CD4-positive, alpha-beta T cell (primary cell): ENCODE measurements at places on chromosomes 6 and 20.

DNA sequence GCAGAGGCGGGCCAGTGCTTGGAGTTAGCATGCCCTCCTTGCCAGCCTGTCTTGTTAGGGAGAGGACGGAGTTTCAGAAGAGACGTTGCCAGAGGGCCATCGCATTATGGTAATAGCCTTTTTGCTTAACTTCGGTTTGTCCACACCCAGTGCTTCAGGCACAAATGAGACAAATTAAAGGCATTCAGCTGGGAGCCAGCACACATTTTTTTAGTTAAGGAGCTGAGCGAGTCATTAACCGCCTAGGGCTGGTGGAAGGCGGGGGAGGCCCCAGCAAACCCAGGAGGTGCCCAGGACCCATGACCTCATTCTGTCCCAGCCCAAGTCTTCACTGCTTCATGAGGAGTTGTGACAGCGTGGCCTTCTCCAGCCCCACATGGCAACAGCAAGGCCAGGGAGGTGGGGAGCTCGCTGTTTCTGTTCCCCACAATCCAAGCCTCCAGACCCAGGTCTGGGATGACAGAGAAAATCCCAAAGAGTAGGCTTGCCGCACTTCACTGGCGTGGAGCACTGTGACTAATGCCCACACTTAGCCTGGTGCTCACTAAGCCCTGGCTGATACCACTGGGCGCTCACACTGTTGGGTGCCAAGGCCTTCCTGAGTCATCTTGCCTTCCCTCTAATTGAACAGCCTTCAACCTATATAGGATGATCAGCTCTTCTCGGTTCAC is 237.1 kb downstream of the ANKRD60 start:
- DNase-seq: no peak

DNA sequence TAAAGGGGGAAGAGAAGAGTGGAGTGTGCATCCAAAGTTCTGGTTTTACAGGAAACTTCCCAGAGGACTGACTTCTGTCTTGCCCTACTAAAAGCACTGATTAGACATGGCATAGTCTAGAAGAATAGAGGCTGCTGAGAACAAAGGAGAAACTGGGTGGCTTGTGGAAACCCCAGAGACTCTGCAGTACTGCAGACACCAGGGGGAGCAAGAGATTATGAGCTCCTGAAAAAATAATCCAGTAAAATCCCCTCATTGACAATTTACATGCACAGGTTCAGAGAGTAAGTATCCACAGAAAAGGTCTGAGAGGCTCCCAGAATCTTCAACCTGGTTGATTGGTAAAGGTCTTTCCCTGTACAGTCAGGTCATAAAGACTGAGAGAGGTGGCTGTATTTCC is 48.7 kb upstream of the CLVS2 start:
- DNase-seq: no peak

DNA sequence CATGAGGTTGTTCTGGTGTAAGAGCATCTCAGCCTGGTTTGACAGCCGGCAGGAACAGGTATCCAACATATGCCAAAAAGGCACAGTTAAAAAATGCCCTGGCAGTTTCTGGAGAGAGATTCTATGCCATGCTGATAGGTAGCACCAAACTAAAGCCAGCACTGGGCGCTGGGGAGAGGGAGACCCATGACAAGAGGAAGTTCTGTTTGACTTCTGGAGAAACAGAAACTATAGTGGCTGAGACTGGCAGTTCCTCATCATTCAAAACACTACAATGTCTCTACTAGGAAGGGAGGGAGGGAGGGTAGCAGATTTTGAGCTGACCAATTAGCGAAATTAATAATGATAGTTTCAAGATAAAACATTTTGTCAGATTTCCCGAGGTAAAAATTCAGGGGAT is 174.1 kb downstream of the ADAT2 start:
- no peak for DNase-seq

- no peak for DNase-seq
These were observed 61.3 kb downstream of the BMP6 start for GRCh38 chr6:7787137-7787608.

- DNase-seq: no peak
These were observed 179.6 kb upstream of the CCN2 start for GRCh38 chr6:132130626-132131298.

GRCh38 chr20:25546048-25546447 is 39.3 kb downstream of the NINL start:
- DNase-seq: no peak

DNA sequence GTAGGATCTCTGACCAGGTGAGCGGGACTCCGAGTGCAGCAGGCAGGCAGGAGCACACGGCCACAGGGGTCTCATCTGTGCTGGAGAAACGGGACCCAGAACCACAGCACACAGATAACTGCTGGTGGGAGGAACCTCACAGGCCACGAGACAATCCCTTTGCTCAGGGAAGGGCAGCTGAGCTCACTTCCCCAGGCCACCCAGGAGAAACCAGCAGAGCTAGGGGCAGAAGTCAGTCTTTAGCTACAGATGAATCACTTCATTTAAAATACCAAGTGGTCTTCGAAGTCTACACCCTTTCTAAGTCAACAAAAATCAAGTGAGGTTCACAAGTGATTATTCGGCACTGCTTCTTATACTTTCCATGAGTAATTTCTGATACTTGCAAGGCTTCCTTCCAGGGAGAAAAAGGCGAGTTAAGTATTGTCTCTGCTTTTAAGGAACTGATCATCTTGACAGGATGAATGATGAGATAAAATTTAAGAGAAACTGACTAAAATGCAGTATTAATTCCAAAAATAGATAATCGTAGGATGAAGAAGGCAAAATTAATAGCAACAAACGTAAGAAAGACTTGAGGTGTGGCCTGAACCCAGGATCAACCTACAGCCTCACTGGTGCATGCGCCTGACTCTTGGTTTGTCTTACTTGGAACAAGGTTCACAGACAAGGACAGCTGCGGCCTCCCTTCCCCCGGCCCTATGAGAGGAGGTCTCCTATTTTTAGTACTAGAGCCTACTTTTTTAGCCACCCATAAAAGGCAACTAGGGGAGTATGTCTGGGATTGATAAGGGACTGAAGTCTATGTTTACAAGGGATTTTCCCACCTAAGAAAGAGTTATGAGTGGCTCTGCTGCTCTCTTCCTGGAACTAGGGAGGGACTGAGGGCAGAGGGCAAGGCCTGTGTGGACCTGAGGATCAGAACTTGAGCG is 233.6 kb downstream of the TTLL2 start:
- DNase-seq: no peak

GRCh38 chr6:150229436-150230163 is 86.8 kb downstream of the PPP1R14C start:
- DNase-seq: no peak

DNA sequence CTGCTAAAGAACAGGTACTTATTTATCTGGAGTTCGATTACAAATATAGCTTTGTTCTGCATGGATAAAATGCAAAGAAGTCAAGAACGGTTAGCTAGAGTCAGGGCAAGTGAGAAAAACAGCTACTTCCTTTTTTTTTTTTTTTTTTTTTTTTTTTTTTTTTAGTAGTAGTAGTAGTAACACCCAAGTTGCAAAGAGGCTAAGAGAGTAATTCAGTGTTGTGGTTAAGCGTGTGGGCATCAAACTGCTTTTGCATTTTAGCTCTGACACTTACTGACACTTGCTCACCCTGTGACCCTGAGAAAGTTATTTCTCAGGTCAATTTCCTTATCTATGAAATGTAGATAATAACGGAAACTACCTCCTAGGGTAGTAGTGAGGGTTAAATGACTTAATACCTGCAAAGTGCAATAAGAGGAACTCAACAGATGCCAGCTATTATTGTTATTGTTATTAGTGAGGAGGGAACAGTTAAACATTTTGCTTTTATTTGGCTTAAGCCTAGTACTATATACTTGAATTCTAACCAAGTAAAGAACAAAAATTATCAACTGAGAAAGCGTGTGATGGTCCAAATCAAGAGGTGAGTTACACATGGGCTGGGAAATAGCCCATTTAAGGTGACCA is 86.7 kb upstream of the BACH2 start:
- DNase-seq: no peak

- no peak for DNase-seq
These were observed 367.7 kb downstream of the TAF4 start for GRCh38 chr20:61697666-61698597.

DNA sequence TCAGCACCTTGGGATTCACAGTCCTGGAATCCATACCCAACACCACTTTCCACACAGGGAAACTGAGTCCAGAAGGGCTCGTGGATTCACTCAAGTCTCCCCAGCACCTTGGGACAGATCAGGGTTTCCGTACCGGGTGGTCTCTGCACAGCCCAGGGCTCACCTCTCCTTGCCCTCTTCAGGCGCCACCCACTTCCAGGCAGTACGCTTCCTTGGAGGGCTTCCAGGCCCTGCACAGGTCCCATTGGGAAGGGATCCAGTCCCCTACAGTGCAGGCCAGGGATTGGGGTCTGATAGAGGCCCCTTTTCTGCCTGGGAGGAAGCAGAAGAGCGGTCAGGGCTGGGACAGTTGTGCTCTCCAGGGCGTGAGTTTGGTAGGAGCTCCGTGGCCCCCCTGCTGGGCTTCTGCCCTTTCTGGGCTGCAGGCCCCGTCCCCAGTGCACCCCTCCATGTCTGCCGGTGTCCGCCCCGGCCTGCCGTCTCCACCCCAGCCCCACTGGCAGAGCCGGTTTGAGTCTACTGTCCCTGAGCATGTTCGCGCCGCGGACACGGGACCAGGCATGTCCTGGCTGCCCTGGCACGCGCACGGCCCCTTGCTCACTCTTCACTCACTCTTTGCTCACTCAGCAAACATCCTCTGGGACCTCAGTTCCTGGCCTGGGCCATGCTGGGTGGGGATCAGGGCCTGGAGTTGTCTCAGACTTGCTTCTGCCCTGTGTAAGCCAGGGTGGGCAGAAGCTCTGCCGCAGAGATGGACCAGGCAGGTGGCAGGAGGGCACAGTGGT is 12.6 kb downstream of the SRC start:
- no peak for DNase-seq

- DNase-seq: peak; percentile 67
These were observed at the start of gene LRRC73 for GRCh38 chr6:43509984-43510826. TSS of gene LRRC73 (minus strand) at chr6:43510346. CDS start at chr6:43509785, 561 bp downstream.

- peak; percentile 36 for DNase-seq
These were observed 66.0 kb downstream of the ZBTB2 start for GRCh38 chr6:151325075-151326050.

- DNase-seq: no peak
These were observed 443.0 kb downstream of the TFAP2B start for GRCh38 chr6:51261691-51262090.

DNA sequence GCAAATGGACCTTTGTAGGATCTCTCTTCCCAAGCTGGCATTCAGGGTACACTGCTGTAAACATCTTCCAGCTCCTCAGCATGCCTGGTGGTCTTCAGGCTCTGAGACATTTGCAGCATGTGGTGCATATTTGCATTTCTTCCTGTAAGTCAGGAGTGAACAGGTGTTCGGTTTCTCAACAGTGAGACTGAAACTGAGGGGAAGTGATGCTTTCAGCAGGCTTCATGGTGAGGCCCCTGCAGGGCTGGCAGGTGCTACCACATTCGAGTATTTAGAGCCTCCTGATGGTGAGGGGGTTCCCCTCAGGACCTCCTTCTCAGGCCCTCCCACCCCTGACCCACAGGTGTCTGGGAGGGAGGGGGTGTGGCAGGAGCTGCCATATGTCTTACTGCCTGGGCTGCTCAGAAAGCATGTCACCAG is 15.1 kb downstream of the MYBL2 start:
- DNase-seq: no peak

- no peak for DNase-seq
These were observed 4.3 kb downstream of the SMIM26 start for GRCh38 chr20:18571578-18571977.

DNA sequence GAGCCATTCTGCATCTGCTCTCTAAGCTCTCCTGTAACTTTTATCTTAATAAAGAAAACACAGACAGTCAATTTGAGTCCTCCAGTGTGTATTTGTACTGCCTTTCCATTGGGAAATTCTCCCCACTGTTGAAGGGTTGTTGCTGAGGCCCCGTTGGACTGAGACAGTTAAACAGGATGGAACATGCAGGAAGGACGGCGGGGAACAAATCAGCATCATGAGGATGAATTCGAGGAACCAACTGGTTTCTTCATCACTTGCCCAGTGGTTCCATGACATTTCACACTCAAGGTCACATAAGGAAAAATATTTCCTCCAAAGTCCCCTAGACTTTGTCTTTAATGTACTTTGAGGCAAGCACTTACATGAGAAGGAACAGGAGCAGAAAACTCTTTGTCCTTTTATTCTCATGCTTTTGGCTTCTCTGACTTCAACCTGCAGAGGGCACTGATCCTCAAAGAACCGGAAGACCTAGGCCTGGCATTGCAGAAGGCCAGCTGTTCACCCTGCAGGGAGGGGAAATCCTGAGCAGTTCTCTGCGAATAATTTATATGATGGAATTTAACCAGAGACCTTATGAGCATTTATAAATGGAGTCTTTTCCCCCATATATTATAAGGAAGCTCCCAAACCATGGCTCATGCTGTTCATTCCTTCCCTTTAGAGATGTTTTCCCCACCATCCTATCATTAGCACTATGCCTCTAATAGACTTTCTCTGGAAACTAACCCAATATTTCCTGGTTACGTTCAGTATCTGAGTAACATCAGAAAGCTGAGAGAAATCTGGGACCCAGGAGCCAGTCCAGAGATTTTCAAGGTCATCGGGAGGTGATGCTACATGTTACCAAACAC is 55.2 kb upstream of the ADGRF1 start:
- no peak for DNase-seq

- no peak for DNase-seq
These were observed 94.7 kb downstream of the TMEM170B start for GRCh38 chr6:11632231-11632630.

GRCh38 chr20:59588236-59588855 is 16.0 kb upstream of the PHACTR3 start:
- DNase-seq: no peak

DNA sequence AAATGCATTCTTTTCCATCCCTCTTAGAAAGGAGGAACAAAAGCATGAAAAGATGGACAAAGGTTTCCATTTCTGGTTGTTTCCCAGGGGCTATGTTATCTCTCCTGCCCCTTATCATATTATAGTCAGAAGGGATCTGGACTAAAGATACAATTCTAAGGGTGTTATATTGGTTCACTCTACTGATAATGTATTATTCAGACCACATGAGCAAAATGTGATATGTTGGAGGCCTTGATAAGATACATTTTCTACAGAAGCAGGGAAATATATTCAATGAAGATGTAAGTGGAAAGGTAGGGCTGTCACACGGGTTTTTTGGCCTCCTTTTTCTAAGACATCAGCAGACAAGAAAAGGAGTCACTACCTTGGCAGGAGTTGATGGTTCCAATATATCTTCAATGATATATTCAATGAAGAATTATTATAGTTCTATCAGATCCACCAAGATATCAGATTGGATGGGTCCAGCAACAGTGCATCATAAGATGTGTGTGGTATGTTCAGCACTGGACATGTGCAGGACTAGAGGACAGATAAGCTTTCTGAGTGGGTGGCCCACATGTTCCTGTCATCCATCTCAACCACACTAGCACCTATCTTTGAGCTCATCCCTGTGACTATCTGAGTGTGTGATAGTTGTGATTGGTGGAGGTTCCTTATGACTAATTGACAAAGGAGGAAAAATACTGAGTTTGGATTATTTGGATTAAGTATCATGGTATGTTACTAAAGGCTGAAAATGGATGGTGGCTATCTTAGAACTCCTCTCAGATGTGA is 5.7 kb upstream of the ZKSCAN3 start:
- DNase-seq: no peak

DNA sequence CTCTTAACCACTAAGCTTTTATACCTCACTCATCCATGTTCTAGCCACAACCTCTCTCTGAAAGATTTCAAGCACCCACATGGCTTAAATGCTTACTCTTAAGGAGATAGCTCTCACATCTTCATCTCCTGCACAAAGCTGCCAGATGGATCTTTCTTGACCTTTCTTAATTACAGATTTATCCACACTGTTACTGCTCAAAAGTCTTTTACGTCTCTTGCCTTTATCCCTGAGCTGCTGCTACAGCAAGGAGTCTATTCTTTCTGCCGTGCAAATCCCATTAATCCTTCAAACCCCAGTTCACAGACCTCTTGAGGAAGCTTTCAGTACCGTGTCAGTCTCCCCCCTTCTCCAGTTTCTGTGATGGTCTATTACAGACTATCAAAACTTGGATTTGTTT is 54.6 kb downstream of the B4GALT5 start:
- DNase-seq: no peak
